ENCODE measurements at places on chromosomes 6 and 20.

- no peak for DNase-seq
Measured at GRCh38 chr6:411402-412145, 20.0 kb downstream of the IRF4 start.

DNA sequence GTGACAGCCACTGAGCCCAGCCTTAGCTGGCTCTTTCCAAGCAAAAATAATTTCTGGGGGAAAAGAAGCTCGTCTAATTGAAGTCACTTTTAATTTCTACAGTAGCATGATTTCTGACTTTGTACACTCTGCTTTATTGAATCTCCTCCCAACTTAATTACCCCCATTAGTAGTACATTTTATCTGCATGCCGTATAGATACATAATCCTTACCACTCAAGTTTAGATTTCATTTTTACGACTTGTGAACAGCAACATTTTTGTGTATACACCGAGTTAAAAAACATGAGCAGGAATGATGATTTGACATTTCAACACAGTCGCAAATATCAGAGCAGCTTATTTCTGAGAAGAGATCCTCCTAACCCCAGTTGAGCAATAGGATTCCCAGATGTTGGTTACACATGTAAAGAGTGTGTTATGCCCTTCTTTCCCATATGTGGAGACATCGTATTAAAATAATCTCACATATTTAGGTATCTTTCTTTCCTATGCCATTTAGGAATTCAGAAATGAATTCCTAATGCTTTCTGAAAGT lies 127.3 kb upstream of the MTHFD1L start:
- no peak for DNase-seq

- DNase-seq, result no peak
Measured at GRCh38 chr6:43978473-43979346, 148.5 kb downstream of the MRPL14 start.

DNA sequence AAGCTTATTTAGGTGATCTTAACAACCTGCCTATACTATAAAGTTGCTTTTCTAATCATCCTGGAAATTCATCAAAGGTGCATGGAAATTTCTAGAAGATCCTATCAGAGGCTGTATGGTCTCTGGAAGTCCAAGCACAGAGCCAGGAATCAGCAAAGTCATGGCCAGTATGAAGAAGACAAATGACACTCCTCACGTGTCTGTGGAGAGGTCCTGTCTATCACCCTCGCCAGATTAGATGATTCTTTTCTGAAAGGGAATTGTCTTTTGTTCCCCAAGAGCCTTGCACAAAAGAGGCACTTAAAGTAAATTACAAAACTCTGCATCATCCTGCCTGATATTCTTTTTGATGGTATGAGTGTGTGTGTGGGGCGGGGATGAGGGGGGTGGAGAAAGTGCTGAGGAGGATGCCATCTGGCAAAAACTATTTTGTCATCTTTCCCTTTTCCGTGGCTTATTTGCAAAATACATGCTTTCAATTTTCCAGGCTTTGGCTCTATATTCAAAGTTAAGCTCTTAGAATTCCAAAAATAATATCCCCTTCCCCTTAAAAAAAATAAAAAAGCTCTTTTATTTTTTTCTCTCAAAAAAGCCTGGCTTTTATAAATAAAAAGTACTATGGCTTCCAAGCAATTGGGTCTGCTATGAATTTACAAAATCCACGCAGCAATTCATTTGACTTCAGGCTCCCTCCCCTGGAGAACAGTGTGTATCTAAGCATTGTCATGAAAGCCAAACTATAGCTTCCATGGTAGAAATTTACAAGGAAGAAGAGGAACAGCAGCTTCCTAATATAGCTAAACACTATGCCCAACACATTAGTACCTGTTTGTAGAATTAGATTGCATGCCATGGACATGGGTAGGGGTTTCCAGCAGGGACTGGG lies 185.2 kb upstream of the ARG1 start:
- DNase-seq, result no peak

GRCh38 chr6:116393430-116393829 lies 22.7 kb downstream of the DSE start:
- DNase-seq, result no peak

DNA sequence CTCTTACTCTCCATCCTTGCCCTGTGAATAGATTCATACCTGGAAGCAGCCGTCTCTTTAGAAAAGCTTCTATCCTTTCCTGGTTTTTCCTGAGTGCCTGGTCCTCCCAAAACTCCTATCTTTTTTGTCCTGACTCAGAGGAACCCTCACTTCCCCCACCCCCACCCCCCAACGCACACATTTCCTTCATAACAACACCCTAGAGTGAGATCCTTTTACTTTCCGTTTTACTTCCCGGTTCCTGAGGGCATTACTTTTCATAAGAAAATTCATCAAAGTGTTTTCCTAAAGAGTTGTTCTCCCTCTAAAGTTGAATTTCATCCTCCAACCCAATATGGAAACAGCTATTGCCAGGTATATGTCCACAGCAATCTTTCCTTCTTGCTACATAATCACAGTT lies 327.0 kb downstream of the NRN1 start:
- no peak for DNase-seq

- no peak for DNase-seq
Measured at GRCh38 chr6:152952866-152953509, 29.9 kb downstream of the FBXO5 start.

- no peak for DNase-seq
Measured at GRCh38 chr6:160218810-160219209, 39.8 kb downstream of the SLC22A2 start.

DNA sequence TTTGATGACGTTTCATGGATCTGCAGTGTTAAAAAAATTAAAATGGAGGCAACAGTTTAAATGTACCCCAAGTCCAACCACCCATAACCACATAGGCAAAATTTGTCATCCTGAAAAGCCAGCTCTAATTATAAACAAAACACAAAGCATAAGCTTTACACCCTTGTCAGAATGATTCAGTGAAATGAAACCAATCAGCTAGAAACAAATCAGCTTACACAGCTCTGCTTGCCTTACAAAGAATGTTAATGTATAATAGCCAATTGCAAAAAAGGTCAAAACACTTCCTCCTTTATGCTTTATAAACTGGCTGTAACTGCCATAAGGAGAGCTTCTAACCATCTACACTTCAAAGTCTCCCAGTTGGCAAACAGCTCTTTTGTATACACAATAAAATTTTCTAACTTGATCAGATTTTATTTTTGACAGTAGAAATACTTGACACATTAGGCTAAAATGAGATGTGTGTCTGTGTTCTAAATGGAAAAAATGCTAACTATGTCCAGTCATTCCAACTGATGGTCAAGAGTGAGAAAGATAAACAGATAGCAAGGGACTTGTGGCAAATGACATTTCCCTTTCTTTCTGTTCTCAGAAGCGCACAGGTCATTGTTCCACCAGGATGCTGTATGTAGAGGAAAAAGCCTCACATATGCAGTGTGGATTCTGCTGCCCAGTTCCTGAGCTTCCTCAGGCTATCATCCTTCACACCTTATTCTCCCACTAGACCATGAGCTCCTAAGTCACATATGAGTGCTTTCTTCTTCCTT lies 344.3 kb upstream of the ID4 start:
- DNase-seq, result peak; percentile 71

DNA sequence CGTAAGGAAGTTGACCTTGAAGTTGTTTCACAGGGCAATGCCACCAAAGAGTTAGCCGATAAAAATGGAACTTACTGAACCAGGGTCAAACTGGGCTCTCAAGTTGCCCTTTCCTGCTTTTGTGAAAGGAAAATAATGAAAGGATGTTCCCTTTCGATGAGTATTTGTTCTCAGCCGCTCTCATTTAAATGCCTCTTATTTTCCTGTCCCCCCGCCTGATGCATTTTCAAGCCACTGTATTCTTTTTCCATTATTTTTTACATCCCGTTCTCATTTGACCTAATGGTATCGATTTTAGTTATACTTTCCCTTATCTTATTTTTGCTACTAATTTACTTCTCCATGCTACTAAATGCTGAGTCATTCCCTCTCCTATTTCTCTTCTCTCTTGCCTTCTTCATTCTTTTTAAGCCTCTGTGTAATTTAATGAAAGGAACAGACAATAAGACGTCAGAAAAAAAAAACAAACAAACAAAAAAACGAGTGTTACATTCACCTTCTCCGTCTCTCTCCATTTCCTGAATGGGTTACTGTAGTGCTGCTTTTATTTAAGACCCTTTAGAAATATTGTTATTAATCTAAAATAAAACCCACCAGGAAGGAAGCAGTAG lies 655 bp upstream of the NDUFAF4 start:
- no peak for DNase-seq

DNA sequence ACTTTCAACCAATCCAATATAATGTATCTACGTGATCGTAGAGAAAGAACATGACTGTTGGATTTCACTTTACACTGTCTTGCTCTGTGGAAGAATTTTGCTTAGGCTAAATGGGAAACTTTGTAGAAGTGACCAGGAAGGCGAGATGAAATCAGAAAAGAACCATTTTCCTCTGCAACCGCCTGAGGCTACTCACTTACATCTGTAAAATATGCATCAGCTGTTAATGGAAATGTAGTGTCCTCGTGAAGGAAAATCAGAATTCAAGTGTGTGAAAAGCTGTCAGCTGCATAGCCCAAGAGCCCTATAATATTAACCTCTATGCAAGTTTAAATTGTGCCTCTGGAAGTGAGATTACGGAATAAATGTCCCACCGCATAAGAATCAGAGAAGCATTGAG lies 277.9 kb downstream of the C6orf118 start:
- DNase-seq, result no peak

GRCh38 chr6:19301980-19302379 lies 535.2 kb upstream of the ID4 start:
- DNase-seq, result no peak

DNA sequence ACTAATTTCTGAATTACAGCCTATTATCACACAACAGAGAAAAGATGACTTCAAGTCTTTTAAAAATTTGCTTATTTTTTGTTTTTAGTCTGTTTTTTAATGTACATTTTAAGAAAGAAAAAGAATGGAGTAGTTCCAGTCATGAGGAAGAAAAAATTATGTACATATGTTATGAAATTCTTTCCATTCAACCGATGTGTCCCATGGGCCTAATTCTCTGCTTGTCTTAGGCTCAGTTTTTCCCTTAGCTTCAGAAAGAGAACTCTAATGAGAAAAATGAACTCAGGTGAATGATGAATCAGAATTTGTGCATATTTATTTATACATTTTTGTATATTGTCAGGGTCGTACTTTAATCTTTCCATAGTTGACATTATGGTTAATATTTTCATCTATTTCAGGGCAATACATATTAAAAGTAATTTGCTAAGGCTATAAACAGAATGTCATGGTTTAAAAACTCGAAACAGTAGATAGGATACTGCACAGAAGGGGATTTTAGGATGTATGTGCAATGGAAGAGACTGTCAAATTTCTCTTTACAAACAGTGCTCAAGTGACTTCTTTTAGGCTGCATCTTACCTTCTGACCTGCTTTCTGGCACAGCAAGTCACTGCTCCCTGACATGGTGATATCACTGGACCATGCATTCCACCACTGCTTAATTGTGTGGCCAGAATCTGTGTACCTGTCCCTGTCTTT lies 153.1 kb downstream of the EPHA7 start:
- no peak for DNase-seq

- DNase-seq, result no peak
Measured at GRCh38 chr6:3482869-3483268, 26.0 kb upstream of the SLC22A23 start.

- peak; percentile 65 for DNase-seq
Measured at GRCh38 chr6:157982102-157982562, 469 bp downstream of the SYNJ2 start.

DNA sequence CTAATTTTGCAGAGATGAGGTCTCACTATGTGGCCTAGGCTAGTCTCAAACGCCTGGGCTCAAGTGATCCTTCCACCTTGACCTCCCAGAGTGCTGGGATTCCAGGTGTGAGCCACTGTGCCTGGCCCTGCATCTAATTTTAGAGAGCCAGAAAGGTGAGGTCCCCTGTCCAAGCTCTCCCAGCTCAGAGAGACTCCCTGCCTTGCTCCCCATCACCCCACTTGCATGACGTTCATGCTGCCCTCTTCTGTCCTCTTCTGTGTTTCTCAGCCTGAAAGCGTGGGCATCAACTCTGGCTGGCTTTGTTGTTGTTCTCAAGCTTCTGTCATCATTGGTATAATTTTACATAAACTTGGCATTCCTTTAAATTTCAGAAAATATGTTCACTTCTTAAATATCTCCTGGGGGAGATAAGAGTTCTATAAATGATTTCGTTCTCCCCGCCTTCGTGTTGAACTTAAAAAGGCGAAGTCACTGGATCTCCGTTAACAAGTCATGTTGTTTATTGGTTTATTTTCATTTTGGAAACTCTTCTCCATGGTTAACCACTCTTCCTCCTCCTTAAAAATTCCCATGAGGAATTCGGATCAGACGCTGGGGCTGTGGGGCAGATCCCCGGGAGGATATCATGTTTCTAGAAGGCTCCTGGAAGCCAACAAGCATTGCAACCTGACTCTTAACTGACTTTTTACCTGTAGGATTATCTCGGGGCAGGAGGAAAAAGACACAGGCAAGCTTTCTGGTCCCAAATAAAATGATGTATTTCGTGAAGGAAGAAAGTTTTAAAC lies 13.2 kb upstream of the PARD6B start:
- no peak for DNase-seq

DNA sequence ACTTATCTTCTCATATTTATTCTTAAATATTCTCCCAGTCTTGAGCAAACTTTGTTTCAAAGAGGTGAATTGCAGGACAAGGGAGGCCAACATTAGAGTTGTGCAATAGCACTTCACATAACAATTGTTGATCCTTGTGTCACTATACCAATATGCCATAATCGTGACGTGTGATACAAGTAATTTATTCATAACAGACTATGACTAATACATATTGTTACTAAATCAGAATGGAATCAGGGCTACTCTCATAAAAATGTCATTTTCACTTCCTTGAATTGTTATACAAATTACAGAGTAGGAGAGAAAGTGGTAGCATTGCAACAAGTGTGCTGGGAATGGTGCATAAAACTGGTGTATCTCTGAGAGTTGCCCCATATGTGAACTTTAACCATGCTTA lies 37.2 kb upstream of the PLCB1 start:
- no peak for DNase-seq

GRCh38 chr6:156780962-156781853 lies 4.0 kb downstream of the ARID1B start:
- no peak for DNase-seq

- no peak for DNase-seq
Measured at GRCh38 chr6:99184696-99185095, 164.8 kb downstream of the FAXC start.

DNA sequence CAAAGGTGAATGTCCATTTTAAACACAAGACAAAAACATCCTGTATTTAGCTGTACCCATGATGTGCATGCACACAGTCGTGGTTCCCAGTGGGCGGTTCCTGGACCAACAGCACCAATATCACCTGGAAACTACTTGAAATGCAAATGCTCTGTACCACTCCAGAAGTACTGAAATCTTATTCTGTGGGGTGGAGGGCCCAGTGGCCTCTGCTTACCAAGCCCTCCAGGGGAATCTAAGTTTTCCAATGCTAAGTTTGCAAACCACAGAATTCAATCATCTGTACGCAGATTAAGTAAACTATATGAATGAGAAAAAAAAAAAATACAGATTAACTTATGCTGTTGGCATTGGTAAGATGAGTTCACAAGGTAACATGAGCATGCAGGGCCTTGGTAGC lies 14.1 kb downstream of the TRMT6 start:
- DNase-seq, result no peak

GRCh38 chr6:29610540-29610939 lies 22.4 kb downstream of the GABBR1 start:
- no peak for DNase-seq

Data from retina (tissue), 1 donor.